ENCODE measurements at places on chromosomes 3 and 15. TPM values are rescaled to one million over a fixed set of nuclear protein-coding genes. Genes with fewer than 3 reads are reported as not detected.

Gene TBC1D21
- total RNA-seq: not detected

Gene TM4SF4
- not detected for total RNA-seq

Gene ZNF385D
- total RNA-seq: not detected

Gene TRPM1
- total RNA-seq: not detected

Gene ITIH3
- not detected for total RNA-seq

Gene MESP2
- 0.26 TPM for total RNA-seq

Gene CD96
- not detected for total RNA-seq

Gene RPUSD3
- total RNA-seq: 46.9 TPM

Gene IL17RB
- not detected for total RNA-seq

Gene ACTRT3
- 1.3 TPM for total RNA-seq

Gene AGBL1
- not detected for total RNA-seq

Gene CFAP100
- not detected for total RNA-seq

Gene PLA1A
- not detected for total RNA-seq

Gene RASL12
- 0.69 TPM for total RNA-seq

Gene TRPM7
- total RNA-seq: 41.7 TPM

Gene PP2D1
- total RNA-seq: not detected

Gene PRR20G
- total RNA-seq: not detected

Gene FRMD4B
- total RNA-seq: 0.33 TPM

Gene DISP2
- total RNA-seq: 0.62 TPM

Gene NR1I2
- not detected for total RNA-seq

Gene CCR3
- not detected for total RNA-seq

Gene TMC3
- total RNA-seq: not detected

Gene CIAO2A
- total RNA-seq: 75.6 TPM

Gene SERPINI2
- total RNA-seq: not detected

Gene B3GNT5
- 25.3 TPM for total RNA-seq

Gene CACNA2D2
- 0.68 TPM for total RNA-seq

Gene USP50
- total RNA-seq: not detected

Gene TBC1D2B
- total RNA-seq: 26.0 TPM

Measured in A673 (cell line).